Skeletal muscle cell (primary cell): ENCODE measurements at places on chromosomes 11 and 22.

GRCh38 chr22:22159384-22159783, 85.2 kb upstream of the VPREB1 start:
- DNase-seq = no peak

DNA sequence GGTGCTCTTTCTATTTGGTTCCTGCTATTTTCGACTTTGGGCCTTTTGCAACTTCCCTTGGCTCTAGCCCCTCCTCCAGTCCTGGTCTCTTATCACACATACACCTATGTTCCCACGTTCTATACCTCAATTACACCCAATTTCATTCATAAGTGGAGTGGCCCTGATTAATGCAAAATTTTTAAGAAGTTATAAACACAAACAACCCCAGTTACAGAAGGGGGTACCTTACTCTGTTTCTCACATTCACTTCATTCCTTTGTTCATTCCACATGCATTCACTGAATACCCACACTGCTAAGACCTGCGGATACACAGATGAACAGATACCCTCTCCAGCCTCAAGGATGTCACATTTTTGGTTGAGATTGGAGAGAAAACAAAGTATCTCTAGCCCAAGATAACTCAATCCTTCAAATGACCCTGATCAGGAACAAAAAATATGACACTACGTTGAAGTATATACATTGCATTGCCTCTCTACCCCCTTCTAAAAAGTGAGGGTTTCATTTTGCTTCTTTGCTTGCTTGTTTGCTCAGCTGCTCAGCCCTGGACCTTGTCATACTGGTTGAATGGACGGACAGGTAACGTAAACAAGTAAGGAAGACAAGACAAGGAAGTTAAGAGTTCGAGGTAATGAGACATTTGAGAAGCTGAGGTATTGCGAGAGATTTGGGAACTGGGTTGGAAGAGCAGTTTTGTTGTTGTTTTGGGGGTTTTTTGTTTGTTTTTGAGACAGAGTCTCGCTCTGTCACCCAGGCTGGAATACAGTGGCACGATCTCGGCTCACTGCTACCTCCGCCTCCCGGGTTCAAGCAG, 3.6 kb upstream of the VPS37C start:
- DNase-seq = no peak

DNA sequence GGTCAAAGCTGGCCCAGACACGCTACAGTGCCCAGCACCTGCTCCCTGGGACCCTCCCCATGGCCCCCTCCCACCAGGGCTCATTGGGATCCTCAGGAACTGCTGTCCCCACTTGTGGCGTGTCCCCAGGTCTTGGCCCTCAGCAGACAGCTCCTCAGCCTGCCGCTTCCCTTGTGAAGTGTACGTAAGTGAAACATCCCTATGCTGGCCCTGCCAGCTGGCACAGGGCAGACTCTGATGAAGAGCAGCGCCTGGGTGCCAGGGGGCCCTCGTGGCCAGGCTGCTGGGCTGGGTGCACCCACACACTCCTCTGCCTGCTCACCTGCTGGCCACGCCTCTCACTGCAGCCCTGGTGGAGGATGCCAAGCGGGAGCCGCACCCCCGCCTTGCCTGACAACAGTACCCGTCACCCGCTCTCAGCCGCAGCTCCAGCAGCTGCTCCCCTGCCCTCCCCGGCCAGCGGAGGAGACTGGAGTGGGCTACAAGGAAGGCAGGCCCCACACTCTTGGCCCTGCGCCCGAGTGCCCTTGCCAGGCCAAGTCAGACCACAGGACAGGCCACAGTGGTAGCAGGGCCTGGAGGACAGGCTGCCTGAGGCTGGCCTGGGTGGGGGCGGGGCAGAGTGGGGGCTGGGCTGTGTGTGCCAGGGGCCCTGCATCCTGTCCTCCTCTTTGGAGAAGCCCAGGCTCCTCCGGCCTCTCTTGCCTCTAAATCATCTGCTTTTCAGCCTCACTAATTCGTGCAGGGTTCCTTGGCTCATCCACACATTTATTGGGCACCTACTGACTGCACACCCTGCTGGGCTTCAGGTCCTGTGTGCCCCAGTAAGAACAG, 39.5 kb downstream of the IGF2 start:
- DNase-seq = peak; percentile 15

DNA sequence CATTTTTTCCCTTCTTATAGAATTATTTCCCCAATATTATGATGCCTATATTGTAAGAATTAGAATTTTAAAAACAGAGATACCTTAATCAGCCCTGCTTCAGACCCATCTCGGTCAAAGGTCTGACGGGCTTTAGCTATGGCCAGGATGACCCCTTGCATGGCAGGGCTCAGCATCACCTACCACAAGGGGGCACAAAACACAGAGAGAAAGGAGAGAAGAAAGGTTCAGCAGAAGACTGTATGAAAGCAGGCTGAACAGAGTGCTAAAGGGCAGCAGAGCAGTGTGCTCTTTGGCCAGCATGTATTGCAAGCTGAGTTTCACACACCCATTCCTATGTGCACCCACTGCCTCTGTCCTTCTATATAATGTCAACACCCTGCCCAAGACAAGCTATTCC, 26.8 kb downstream of the CLDN25 start:
- no peak for DNase-seq

- DNase-seq = no peak
Measured at GRCh38 chr22:27801202-27801615, 347 bp downstream of the MN1 start.

GRCh38 chr11:121968638-121969037, 147.4 kb downstream of the BLID start:
- peak; percentile 5 for DNase-seq

DNA sequence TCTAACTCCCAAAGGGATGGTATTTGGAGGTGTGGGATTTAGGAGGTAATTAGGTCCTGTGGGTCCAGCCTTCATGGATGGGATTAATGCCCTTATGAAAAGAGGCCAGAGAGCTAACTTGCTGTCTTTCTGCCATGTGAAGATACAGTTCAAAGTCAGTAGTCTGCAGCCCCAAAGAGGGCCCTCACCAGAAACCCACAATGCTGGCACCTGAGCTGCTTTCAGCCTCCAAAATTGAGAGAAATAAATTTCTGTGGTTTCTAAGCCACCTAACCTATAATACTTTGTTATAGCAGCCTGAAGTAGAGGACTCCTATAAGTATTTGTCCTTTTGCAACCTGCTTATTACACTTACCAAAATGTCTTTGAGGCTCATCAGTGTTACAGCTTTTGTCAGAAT, 16.2 kb downstream of the ATM start:
- no peak for DNase-seq

- DNase-seq = no peak
Measured at GRCh38 chr22:42171417-42171816, 40.8 kb upstream of the CYP2D6 start.

GRCh38 chr11:2234963-2235362, 35.4 kb downstream of the ASCL2 start:
- DNase-seq = no peak

DNA sequence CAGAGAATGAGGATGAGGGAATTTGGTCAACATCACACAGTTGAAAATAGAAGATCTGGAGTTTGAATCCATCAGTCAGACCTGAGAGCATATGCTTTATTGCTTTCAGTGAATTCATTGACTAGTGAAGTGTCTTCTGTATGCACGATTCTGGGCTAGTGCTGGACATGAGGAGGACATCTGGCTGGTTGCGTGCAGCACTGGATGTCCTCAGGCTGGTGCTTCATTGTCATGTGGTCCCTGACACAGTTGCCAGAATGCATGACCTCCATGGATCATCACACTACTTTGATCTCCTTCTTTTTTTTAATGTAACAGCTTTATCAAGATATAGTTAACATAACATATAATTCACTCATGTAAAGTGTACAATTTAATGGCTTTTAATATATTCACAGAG, 44.5 kb upstream of the MMP7 start:
- DNase-seq = no peak

DNA sequence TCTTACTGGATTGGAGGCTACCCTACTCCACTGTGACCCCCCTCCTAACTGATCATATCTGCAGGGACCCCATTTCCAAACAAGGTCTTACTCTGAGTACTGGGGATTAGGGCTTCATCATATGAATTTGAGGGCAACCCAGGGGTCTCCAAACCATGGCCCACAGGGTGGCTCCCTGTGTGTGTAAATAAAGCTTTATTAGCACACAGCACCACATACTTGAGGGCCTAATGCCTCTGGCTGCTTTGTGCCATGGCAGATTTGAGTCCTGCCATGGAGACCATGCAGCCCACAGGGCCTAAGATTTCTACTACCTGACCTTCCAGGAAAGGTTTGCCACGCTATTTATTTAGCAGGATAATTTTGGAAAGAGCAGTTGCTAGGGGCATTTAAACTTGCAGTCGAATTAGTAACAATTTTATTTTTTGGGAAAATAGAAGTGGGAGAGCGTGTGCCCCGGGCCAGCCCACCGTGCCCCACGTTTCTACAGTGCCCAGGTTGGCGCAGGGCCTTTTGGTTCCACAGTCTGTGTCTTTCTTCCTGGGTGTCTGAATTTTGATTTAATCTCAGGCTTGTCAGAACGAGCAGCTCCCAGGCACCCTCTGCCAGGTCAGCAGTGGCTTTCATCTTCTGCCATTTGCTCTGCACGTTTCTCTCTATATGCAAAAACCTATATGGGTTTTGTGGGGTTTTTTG, 92.3 kb downstream of the KCNQ1 start:
- no peak for DNase-seq

GRCh38 chr22:44550711-44551491, 52.9 kb upstream of the RTL6 start:
- DNase-seq = peak; percentile 74

DNA sequence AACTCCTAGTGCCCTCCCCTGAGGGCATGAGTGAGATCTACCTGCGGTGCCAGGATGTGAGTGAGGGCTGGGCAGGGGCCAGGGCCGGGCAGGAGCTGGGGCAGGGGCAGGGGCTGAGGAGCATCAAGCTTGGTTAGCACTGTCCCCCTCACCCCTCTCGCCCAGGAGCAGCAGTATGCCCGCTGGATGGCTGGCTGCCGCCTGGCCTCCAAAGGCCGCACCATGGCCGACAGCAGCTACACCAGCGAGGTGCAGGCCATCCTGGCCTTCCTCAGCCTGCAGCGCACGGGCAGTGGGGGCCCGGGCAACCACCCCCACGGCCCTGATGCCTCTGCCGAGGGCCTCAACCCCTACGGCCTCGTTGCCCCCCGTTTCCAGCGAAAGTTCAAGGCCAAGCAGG, 5.7 kb downstream of the TRPT1 start:
- no peak for DNase-seq

DNA sequence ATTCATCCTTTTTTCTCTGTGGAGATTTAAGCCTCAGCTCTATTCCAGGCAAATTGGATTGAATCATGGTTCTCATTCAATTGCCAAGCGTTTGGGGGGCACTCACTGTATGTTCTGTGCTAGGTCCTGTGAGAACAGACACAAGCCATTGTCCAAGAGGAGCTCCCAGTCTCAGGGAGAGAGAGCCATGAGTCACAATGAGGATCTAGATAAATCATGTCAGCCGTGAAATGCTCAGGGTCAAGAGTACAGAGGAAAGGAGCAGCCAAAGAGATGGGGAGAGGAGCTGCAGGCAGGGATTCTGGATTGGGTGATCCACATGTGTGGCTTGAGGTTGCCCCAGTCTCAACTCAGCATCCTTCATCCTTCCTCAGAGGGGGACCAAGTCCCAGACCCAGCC, 93.6 kb downstream of the FEZ1 start:
- peak; percentile 41 for DNase-seq

DNA sequence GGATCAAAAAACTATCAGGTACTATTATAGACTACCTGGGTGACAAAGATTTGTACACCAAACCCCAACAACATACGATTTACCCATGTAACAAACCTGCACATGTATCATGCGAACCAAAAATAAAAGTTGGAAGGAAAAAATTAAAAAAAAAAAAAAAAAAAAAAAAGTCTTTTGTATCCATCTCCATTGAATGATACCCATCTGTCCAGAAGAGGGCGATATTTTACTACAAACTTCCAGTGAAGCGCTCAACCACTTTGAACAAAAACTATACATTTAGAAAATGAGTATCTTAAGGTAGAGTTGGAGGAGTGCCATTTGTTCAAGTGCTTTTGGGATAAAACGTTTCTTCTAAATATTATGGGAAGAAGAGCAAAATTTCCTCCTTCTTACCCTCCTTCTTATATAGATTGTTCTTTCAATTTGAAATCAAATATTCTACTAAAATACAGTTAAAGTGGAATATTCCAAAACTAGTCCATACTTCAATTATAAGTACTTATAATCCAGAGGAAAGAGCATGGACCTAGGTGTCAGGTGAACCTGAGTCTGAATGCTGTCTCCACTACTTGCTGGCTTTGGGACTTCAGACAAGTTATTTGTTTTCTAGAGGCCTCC, 23.3 kb downstream of the ARL14EP start:
- peak; percentile 18 for DNase-seq

DNA sequence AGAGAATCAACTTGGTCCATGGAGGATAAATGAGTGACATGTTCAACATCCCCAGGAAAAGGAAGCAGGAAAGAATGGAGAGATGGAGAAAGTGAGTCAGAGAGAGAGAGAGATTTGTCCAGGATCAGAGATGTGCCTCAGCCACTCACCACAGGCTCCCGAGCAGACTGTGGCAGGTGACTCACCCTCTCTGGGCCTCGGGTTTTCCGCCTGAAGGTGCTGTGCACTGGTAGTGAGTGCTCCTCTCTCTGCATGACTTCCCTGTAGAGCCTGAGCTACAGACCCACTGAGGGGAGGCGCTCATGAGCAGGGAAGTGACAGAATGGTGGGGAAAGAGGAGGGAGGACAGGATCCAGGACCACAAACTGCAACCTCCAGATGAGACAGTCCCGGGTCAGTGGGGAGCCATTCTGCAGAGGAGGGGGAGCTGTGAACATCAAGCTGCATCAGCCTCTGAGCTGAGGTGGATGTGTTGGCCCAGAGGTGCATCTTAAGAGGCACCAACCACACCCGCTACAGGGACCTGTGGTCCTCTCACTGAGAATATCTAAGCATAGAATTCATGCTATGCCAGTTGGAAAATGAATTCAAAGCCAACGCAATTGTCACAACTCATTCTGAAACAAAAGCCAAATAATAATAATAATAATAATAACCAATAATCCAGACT, 433.4 kb downstream of the BRD1 start:
- DNase-seq = no peak

GRCh38 chr11:125381499-125382044, 114.5 kb downstream of the FEZ1 start:
- DNase-seq = no peak

DNA sequence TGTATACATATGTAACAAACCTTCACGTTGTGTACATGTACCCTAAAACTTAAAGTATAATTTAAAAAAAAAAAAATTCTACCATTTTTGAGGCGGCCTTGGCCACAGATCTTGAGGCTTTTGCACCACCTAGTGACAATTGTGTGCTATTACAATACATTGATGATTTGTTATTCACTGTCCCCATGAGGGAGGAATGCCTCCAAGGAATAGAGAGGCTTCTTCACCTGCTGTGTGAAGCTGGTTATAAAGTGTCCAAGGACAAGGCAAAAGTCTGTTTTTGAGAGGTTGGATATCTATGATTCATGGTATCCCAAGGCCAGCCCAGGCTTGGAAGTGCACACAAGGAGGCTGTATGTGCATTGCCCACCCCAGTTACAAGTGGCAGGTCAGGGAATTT, 30.7 kb downstream of the SLC22A25 start:
- DNase-seq = no peak
